ENCODE measurements at places on chromosomes 1 and 21.

- DNase-seq, result peak; percentile 43
These were observed 105.3 kb upstream of the SERBP1 start for GRCh38 chr1:67535474-67535873.

DNA sequence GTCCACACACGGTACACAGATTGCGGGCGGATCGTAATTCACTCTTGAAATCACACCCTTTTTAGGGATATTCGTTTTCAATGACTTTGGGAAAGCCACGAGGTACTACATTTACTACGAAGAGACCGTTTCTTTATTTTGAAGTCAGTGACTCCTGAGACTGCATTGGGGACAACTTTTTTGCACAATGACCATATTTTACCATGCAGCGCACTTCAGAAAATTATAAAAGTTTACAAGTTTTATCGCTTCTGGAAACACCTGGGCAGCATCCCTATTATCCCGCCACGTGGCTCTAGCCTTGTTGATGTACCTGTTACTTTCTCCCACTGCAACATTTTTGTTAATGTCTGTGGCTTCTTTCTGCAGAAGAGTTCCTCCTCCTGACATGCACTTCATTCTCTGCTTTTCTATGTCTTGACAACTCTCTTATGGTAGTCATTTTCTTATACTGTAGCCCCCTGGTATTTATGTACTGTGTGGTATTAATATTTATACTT, 1.3 kb upstream of the AKT3 start:
- DNase-seq, result no peak

- DNase-seq, result no peak
These were observed 2.7 kb downstream of the PTPRC start for GRCh38 chr1:198641501-198641900.

DNA sequence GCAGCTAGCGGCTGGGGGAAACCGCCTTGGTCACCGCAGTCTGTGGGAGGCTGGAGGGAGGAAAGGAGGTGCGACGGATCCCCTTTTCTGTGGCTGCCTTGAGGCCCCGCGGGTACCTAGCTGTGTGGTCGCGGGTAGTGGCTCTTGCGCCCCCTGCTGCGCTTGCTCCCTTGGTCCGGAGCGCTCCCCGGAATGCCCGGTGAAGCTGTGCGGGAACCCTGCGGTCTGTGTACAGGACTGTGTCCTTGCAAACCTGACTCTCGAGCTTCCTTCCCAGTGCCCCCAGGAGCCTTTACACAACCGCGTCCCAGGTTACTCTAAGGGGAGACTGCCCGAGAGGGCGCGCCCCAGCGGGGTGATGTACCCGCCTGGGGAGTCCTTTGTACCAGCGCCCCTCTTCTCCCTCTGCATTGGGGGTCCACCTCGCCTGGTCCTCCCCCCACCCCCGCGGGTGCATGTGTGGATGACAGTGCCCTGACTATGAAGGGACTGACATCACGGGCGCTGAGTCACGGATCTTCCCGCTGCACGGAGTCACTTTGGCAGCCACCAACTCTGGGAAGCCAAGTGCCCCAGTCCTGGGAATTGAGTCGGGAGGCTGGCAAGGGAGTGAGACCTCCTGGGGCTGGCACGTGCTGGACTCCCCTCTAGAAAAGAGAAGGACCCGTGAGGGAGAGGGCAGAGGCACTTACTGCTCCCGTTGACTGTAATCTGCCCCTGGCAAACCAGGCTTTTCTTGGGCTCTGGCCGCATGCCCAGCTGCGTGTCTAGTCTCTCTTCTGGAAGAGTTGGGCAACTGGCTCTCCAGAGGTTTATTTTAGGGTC, 816 bp downstream of the IL6R start:
- DNase-seq, result no peak

GRCh38 chr1:230253150-230253549, 173.0 kb downstream of the PGBD5 start:
- no peak for DNase-seq

- no peak for DNase-seq
These were observed 1.4 kb upstream of the IL24 start for GRCh38 chr1:206895837-206896242.

DNA sequence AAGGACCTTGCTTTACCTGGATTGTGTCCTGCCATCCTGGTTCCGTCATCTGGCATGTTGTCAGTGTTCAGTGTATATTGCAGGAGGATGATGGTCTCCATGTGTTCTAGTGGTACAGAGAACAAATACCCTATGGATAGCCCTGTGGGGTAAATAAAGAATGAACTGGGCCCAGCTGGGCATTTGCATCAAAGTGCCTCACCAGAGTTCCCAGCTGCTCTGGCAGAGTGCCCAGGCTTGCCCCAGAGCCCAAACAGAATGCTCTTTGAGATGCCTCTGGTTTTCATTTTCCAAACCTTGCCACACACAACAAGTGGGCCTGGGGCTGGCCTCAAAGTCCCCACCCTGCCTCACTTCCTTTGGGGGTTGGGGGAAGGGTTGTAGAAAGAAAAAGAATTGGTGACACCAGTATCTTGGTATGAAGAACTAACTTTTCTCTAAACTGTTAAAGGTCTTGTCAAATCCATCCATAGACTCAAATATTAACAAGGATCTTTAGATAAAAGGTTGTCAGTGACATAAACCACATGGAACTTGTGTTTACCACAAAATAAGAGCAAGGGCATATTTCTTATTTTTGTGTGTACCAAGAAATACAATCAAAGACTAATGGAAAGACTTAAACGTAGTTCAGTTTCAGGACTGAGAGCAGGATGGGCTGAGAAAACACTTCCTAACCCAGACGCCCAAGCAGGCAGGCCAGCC, 82.2 kb downstream of the LMO4 start:
- DNase-seq, result no peak

DNA sequence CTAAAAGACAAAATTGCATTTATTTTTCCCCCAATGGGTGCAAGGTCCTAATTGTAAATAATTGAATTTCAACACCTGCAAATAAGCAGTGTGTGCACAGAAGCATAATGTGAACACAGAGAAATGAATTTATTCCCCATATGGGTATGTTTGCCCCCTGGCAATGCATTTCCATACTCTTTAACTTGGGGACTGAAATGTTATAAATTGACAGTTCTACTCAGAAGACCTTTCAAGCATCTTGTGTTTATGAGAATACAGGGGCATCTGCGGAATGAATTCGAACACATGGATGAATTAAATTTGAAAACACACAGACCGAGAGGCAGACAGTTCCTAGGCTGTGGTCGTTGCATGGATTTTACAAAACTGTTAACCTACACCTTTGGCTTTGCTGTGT, 3.5 kb downstream of the PBX1 start:
- DNase-seq, result no peak

DNA sequence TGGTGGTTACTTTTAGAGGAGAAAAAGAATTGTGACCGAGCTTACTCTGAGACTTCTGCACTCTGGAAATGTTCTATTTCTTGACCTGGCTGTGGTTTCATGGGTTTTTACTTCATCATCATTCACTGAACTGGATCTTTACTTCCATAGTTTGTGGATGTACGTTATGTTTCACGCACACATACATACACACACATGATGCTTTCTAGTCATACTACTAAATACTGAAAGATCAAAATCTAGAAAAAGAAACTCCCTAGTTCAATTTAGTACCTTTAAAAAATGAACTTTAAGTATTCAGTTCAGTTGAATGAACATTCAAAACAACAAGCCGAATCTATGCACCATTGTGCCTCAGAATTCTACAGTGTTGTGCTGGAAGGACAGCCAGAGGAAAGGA, 65.0 kb downstream of the TEX35 start:
- DNase-seq, result no peak

All from GOT3 (cell line).